Bone marrow (tissue), 2 donors: ENCODE measurements at places on chromosomes 1 and 21.

DNA sequence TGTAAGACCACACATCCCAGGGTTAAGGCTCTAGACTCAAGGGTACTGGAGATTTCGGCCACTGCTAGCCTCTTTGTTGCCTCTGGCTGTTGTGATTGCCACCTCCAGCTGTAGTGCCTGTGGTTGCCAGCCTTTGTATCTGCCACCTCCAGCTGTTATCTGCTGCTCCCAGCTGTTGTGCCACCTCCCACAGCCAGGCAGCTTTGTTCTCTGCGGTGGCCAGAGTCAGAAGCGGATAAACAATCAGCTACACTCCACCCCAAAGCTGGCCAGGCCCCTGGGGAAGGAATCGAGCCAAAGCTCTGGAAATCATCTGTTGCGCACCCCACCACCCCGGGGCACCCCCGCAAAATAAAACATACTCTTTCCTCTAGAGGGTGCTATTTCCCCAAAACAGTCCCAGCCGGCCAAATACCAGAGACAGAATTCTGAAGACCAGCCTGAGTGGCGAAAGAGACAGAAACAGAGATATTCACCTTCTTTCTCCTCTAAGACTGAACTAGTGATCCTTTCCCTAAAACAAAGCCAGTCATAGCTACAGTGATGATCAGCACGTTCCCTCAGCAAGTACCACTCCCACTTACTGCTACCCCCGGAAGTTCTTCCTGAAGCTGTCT, 14.8 kb upstream of the PIGM start:
- DNase-seq = peak; percentile 6

DNA sequence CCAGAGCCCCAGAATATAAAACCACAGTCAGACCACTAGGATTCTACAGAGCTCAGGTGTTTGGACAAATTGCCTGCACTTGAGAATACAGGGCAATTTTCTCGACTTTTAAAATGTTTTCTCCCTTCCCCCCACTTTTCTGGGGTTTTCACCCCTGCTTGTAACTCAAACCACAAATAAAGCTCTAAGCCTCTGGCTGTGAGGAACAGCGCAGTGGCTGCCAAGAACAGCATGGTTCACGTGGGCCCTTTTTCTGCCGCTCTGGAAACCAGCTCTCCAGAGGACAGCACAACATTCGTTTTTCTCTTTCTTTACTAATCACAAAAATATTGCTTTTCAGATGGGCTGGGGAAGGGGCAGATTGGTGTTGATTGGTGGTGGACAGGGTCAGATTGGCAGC, 102.2 kb upstream of the JUN start:
- no peak for DNase-seq

- no peak for DNase-seq
These were observed 58.0 kb downstream of the MATN1 start for GRCh38 chr1:30665216-30666010.

DNA sequence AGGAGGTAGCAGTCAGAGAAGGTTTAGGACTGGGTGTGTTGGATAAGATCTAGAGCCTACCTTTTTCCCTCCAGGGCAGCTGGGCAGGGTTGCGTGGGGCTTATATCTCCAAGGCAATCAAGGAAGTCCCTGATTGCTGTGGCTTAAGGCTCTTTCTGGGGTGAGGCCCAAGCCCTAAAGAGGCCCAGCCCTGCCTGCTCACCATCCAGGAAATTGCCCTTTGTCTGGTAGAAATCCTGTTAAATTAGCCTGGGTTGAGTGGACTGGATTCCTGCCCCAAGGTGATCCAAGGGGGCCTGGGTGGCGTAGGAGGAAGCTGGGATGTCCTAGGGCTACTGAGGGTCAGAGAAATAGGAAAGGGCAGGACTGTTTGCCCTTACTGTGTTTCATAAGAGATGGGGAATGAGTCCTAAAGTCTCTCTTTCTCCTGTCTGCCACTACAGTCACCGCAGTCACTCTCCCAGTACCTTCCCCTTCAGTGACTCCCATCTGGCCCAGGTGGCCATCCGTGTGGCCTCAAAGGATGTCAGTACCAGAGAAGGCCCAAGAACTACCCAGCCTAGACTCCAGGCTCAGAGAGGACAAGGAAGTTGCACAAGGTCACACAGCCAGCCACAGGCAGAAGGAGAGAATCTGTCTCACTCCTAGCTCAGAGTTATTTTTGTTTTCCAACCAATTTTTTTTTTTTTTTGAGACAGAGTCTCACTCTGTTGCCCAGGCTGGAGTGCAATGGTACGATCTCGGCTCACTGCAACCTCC, 25.8 kb downstream of the MFSD2A start:
- no peak for DNase-seq

GRCh38 chr1:113701429-113701828, 57.9 kb downstream of the PHTF1 start:
- DNase-seq = no peak

DNA sequence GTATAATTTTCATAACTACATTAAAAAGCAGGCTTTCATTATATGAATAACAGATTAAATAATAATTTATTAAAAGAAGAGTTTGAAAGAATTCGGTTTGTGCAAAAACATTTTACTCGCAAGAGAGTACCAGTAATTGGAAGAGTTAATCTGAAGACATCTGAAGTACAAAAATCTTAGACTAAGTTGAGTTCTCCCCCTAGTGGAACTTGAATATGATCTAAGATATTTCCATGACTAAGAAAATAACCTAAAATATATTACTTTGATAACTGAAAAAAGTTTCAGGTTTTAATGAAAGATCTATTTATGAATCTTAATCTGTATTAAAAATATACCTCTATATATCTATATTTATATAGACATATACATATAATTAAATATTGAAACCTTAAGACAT, 112.5 kb upstream of the GFI1 start:
- DNase-seq = peak; percentile 47

GRCh38 chr1:115429241-115429640, 91.2 kb upstream of the NGF start:
- no peak for DNase-seq
